Right lung (tissue), 10 donors: ENCODE measurements at places on chromosomes 5 and 9. TPM values are rescaled to one million over a fixed set of nuclear protein-coding genes. Genes with fewer than 3 reads are reported as not detected.

- DNase-seq = no peak
These were observed 252.7 kb upstream of the GRIA1 start for GRCh38 chr5:153237671-153238332.

DNA sequence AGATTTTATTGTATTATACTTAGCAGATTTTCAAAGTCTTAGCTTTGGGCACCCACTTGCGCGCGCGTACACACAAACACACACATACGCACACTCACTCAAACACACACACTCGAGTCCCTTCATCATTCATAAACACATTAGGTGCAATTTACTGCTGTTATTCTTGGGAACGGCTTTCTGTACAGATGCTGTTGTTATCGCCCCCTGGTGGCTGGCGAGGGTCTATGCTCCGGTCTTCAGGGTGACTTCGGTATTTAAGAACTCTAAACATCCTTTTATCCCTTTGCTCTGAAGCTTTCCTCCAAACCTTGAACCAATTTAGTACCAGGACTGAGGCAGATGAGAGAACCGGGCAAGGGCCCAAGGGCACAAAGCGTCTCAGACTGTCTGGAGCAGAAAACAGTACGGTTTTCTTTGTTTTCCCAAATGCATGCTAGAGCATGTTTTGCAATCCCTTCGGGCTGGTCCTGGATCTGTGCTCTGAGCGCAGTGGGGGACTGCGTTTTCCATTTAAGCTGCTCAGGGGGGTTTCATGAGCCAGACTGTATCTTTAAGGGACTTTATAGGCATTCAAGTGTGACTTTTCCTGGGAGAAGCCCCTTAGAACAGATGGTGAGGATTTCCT, 1.7 kb upstream of the SLIT3 start:
- DNase-seq = no peak

Gene ANKRD55
- 0.53 TPM for polyA plus RNA-seq

GRCh38 chr5:3996707-3997336, 401.2 kb downstream of the IRX1 start:
- no peak for DNase-seq

DNA sequence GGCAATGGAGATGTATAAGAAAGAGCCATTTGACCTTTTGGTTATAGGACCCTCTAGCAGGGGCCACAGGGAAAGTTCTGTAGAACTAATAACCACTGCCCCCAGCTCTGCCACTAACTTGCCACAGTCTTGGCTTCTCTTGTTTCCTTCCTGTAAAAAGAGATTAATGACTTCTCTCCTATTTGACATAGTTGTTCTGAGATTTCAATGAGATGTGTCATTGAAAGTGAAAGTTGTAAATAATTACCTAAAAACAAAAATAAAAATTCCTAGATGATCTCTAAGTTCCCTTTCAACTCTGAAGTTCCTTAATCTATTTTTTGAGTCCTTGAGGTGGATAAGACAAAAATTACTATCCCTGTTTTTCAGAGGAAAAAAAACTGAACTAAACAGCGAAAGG, 1.4 kb upstream of the KIF12 start:
- DNase-seq = no peak

Gene FRRS1L
- 2.8 TPM for polyA plus RNA-seq

- DNase-seq = no peak
These were observed 20.9 kb downstream of the CYFIP2 start for GRCh38 chr5:157286761-157287211.

Gene SH3TC2
- 3.2 TPM for polyA plus RNA-seq

- DNase-seq = no peak
These were observed 4.2 kb upstream of the PRSS3 start for GRCh38 chr9:33791117-33791516.

GRCh38 chr5:53478411-53479044, 1.9 kb upstream of the FST start:
- DNase-seq = peak; percentile 48

Gene ADAMTS16
- 0.28 TPM for polyA plus RNA-seq

- DNase-seq = no peak
These were observed 50.0 kb upstream of the LRRTM2 start for GRCh38 chr5:138925090-138925635.

DNA sequence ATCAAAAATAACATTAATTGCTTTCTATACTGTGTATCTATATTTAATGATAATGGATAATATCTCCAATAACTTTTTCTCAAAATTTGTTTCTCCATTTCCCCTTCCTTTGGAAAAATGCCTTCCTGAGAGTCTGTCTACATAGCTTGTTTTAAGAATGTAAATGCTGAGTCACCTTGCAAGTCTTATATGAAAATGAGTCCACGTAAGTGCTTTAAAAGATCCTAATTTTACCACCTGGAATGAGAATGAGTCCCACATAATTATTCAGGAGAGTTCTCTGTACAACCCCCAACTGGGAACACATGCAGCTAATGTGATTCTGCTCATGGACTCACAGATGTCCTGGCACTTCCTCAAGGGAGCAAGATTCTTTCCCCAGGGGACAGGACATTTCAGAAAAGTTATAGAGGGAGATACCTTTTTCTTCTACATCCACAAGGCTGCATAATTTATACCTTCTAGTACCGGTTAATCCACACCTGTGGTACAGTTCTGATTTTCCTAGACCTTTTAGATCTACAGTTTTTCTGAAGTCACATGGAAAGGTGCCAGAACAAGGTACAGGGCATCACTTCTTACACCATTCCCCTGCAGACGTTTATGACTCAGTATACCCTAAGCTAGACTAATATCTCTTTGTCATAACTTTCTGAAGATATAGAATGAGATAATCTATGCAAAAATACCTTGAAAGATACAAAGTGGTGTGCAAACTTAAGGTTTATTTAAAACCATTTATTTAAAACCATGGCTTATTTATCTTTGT, 314.1 kb downstream of the CETN3 start:
- no peak for DNase-seq

Gene BAAT
- 0.99 TPM for polyA plus RNA-seq

GRCh38 chr9:130891688-130892476, 4.7 kb downstream of the QRFP start:
- no peak for DNase-seq

Gene NOL6
- 23.8 TPM for polyA plus RNA-seq

GRCh38 chr5:136730426-136730825, 365.1 kb upstream of the TRPC7 start:
- DNase-seq = no peak

DNA sequence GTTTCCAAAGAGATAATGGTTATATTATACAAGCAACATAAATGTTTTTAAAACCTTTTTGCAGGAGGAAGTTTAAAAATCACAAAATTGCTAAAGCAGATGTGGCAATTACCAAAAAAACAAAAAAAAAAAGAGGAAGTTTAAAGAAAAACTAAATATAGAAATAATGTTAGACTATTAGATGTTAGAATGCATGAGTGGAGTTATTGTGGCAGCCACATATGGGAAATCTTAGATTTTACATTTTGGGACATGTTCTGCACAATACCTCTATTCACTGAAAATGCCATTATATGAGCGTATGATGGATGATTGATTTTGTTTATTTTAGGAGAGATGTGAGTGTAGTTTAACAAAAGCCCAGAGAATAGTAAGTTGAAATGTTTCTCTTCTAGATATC, 31.2 kb upstream of the DTWD2 start:
- no peak for DNase-seq

GRCh38 chr5:157214861-157215513, 34.3 kb downstream of the ITK start:
- no peak for DNase-seq

DNA sequence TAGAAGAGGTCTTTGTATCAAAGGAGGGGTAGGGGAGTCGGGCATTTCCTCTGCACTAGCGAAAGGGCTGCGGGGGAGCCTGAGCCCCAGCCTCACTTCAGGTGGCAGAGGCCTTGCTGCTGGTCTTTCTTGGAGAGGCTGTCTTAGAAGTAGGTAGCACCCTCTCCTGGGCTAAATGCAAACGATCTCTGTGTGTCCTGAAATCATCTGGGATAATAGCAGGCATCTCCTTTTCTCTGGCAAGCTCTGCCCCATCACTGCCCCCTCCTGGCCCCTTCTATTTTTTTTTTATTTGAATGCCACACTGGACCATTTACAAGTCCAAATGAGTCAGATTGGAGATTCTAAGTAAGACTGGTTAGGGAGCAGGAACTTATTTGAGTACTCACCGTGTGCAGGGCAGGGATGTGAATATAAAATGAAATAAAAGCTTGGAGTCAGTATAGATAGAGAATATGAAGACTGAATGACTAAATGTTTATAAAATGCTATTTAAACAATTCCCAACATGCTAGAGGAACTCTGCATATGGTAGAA, 137.1 kb downstream of the FGF1 start:
- peak; percentile 62 for DNase-seq

Gene RAPGEF1
- polyA plus RNA-seq = 43.9 TPM

Gene AP3B1
- 54.3 TPM for polyA plus RNA-seq

Gene GRXCR2
- not detected for polyA plus RNA-seq

DNA sequence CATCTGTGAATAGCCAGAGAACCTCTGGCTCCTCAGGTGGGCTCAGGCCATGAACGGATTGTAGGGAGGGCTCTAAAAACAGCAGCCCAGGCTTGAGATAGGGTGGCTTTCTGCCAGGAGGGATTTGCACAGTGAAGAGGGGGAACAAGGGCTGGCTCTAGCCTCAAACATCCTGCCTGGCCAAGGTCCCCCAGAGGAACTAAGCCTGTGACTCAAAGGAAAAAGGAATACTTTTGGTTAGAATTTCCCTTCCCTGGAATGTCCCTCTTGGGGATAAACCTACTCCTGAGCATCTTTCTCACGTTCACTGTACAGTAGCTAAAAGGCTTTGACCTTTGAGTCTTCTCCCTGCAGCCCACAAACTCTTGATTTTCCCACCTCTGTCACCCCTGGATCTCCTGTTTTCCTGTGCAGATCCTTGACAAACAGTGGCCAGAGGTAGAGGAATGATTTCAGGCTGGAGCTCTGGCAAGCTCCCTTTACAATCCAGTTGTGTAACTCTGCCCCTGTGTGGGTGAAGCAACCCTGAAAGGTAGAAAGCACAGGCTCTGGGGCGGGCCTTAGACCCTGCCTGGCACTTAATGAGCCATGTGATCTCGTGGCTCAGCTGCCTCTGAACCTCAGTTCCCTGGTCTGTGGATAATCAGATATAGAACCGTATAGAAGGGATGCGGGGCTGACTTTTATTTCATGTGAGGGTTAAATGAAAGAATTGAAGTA, 17.4 kb downstream of the SEC61B start:
- DNase-seq = no peak

DNA sequence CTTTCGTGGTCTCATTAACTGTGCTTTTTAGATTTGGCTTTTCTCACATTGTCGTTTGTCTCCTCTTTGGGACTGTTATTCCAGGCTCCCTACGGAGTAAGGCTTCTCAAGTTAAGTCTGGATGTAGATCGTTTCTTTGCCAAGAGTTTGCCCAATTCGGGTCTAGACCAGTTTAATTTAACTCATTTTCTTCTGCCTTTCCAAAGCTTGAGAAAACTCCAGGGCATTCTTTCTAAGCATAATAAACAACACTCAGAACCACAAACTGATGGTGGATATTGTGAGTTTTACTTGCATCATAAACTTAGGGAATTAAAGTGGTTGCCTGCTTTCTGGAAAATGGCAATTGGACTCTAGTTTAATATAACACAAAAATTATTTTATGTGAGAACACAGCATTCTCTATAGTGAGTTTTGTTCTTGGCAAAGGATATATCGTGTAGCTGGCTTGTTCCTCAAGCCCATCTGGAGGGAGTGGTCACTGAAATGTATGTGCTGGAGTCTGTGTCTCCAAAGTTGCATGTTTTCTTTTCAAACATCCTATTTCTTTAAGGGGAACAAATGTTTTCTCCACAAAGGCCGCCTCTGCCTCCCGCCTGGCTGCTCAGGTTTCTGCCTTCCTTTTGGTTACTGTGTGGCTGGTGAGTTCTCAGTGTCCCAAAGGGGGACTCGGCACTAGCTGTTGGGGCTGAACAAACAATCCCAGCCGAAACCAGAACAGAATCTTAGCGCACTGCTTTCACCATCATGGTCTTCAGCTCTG, 211.3 kb upstream of the FBN2 start:
- DNase-seq = peak; percentile 26

DNA sequence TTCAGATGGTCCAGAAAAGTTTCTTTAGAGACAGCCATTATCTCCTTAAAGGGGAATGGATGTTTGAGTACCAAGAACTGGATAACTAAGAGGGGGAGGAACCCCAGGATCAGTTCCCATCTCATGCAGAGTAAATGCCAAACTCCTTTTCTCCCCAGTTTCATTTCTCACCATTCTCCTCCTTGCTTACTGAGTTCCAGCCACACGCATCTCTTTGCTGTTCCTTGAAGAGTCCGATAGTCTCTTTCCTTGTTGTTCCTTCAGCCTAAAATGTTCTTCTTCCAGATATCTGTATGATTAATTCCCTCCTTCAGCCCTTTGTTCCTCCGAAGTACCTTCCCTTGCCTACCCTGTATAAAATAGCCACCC, 30.0 kb downstream of the KDM4C start:
- no peak for DNase-seq

GRCh38 chr5:32628049-32628844, 42.9 kb downstream of the SUB1 start:
- no peak for DNase-seq

DNA sequence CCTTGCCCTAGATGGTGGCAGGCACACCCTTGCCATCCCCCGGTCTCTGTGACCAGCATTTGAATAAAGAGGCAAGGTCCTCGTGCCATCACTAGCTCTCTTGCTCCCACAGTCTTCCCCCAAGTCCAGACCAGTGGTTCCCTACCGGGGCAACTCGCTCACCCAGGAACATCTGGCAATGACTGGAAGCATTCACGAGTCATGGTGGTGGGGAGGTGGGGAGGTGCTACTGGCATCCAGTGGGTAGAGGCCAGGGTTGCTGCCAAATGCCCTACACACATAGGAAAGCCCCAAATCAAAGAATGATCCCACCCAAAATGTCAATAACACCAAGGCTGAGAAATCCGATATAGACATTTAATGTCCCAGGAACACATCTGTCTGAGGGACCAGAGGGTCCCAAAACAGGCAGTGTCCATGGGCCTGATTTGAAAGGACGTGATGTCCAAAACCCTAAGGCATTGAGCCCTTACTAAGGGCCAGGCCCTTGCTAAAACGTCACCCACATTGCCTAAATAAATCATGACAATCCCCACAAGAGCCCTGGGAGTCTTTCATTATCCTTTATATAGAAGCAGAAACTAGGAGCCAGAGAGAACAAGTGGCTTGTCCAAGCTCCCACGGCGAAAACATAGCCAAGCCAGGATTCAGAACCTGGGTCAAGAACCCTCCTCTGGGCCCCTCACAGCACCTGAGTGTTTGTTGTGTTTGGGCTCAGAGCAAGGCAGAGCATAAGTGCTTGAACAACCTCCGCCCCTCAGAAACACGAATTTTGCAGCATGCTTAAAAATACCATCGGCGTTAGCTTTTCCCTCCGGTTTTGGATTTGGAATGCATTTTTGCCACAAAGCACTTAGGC, 119.3 kb upstream of the WWC1 start:
- DNase-seq = no peak

GRCh38 chr5:143446535-143447226, 43.2 kb upstream of the NR3C1 start:
- DNase-seq = no peak

Gene SLIT3
- 42.9 TPM for polyA plus RNA-seq

- DNase-seq = no peak
These were observed 25.5 kb downstream of the NUP188 start for GRCh38 chr9:128972956-128973355.

Gene OR1L1
- polyA plus RNA-seq = not detected

Gene ALDH1B1
- polyA plus RNA-seq = 20.9 TPM
